CD4-positive, alpha-beta T cell treated with Interleukin-12 subunit alpha and Interleukin-12 subunit beta, for 1 hour (primary cell): ENCODE measurements at places on chromosomes 7 and 10.

DNA sequence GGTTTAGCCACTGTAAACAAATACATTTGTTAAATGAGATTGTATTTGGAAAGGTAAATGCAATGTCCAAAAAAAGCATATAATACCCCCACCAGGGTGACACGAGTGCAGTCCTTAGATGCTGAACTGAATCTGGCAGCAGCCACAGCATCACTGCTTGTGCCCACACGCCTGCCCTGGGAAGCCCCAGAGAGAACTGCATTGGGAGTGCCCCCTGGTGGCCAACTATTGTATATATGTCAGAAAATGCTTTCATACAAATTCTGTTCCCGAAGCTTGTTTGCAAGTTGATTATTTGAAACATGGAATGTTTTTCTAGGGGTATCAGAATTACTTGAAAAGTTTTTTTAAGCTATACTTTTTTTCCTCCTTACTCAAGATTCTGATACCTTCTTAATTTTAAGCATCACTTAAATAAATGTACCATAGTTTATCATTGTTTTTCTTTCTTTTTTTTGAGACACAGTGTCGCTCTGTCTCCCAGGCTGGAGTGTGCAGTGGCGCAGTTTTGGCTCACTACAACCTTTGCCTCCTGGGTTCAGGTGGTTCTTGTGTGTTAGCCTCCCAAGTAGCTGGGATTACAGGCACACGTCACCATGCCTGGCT is 50.1 kb downstream of the LANCL2 start:
- peak; percentile 82 for DNase-seq

DNA sequence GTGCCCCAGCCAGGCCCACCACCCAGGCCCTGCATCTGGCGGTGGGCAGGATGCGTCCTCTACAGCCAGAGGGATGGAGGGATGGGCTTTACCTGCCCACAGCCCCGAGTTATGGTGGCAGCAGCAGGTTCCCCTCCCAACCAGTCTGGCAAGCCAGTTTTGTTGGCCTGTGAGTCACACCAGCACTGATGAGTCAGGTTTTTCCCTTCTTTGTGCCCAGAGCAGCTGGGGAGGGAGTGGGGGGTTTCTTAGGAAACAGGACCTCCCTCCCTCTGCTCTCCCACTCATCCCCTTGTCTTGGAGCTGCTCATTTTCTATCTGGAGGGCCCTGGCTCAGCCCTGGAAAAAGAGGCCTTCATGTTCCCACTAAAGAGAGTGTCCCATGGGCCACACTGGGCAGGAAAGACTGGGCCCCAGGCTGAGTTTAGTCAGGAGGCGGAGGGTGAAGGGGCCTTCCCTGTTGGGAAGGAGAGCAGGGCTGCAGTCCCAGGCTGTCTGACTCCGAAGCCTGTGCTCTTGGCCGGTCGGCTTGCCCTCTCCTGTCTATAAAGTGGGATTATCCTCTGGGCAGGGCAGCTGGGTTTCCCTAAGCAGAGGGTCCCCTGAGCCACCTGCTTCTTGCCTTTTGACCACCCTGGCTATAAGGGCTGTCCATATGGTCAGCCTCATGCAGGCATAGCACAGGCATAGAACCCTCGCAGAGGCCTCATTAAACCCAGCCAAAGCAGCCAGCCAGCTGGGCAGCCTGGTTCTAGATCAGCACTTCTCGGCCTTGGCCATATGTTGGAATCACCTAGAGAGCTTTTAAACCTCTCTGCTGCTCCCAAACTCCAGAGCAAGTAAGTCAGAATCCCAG is 30.2 kb upstream of the ANKRD2 start:
- no peak for DNase-seq

- DNase-seq: no peak
Measured at GRCh38 chr7:70694971-70695794, 436.8 kb upstream of the GALNT17 start.

GRCh38 chr7:467856-468545 is 51.6 kb downstream of the PDGFA start:
- no peak for DNase-seq

DNA sequence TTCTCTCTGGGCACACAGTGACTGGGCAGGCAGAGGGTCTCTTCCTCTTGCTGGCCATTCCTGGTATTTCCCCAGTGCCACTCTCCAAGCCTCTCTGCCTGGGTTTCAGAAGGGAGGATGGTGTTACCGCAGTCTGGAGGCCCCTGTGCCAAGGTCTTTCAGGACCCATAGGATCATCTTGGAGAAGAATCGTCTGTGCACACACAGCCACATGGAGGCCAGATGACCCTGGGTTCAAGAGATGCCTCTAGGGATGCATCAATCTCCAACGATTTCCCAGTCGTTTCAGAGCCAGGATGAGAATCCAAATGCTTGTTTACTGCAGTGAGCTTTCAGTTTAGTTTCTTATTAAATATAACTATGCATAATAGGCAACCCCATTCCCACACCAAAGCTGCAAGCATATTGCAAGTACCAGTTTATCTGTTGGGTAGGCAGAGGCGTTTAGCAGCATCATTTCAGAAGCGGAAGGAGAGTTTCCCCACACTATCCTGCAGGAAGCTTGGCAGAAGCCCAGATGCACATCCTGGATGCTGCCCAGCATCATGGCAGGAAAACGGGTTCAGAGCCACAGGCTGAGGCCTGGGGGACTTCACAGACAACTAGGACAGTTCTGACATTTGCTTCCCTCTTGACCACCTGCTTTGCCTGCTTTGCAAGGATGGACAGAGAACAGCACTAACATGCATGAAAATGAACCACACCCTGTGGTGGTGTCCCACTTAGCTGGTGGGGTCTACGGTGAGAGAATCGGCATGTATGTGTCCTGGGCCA is 134.7 kb upstream of the FAM20C start:
- DNase-seq: no peak

GRCh38 chr10:120969219-120969645 is 118.1 kb downstream of the WDR11 start:
- DNase-seq: no peak

GRCh38 chr7:98203964-98204605 is 7.2 kb upstream of the BHLHA15 start:
- no peak for DNase-seq

- DNase-seq: no peak
Measured at GRCh38 chr7:134474828-134475227, 15.9 kb upstream of the AKR1B1 start.

DNA sequence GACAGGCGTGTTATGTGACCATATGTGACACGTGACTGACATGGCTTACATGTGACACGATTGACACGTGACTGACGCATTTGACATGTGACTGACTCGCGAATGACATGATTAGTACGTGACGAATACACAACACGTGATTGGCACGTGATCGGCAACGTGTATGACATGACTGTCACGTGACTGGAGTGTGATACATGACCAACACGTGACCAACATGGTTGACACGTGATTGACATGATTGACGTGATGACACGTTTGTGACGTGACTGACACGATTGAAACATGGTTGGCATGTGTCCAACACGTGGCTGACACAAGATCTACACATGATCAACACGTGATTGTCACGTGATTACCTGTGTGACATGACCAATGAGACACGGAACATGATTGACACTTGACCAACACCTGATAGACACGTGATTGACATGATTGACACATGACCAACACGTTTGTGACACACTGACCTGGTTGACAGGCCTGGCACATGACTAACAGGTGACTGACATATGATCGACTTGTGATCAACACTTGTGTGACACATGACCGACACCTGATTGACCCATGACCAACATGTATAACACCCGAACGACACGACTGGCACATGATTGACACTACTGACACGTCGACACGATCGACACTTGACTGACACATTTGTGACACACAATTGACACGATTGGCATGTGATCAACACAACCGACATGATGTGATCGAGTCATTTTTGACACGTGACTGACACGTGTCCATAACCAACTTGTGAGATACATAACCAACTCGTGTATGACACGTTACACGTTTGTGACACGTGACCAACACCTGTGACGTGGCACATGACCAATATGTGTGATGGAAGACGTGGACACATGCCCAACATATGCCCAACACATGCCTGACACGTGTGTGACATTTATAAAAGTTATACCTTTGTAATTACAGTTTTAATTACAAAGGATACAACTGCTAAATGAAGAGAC is 21.1 kb downstream of the CRPPA start:
- DNase-seq: no peak

- no peak for DNase-seq
Measured at GRCh38 chr7:74372511-74373111, 81.1 kb upstream of the GTF2IRD1 start.

DNA sequence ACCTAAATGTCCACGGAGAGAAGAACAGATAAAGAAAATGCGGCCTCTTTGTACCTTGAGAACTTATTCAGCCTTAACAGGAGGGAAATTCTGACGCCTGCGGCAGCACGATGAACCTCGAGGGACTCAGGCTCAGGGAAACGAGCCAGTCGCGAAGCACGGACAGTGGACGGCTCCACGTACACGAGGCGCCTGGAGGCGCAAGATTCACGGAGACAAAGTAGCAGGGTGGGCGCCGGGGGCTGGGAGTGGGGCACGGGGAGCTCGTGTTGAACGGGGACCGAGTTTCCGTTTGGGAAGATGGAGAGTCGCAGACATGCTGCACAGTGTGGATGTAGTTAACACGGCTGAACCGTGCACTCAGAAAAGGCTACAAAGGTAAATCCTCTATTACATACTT is 13.2 kb upstream of the UTF1 start:
- DNase-seq: no peak

DNA sequence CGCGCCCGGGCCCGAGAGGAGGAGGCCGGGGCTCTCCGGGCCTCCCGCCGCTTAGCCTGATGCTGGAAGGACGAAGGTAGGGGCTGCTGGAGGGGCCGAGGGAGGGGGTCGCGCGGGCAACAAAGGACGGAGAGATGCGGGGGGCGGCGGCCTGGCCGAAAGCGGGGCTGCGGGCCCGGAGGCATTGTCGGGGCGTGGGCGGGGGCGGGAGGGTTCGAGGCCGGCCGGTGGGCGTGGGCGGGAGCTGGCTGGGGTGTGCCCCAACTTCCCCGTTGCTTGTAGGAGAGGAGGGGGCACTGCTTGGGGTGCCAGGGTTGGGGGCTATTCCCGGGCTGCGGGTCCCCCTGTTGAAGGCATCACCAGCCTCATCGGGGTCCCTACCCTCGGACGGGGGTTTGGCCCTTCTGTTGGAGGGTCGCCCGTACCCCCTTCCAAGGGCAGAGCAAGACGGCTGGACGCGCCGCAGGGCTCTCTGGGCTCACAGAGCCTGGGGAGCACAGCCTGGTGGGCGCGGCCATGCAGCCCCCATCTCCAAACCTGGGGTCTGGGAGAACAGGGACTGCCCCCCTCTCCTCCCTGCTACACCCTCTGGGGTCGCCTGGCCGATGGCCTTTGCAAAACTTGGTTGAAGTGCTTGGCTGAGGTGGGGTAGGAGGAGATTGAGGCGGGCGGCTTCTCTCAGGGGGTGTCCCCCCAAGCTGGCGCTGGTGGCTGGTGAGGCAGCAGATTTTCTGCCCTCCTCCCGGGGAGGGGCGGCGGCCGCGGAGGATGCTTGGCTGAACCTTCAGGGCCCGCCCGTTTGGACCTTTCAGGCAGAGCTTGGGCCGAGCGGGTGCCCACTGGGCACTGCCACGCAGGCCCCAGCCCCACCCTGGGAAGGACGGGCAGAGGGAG is 699 bp downstream of the CLIP2 start:
- peak; percentile 41 for DNase-seq
